Hematopoietic multipotent progenitor cell treated with erythropoietin and hydrocortisone succinate and interleukin-3 and kit ligand, for 6 days (in vitro differentiated cells): ENCODE measurements at places on chromosomes 7 and 10.

- DNase-seq: no peak
Measured at GRCh38 chr10:98486421-98486820, 39.7 kb upstream of the HPS1 start.

DNA sequence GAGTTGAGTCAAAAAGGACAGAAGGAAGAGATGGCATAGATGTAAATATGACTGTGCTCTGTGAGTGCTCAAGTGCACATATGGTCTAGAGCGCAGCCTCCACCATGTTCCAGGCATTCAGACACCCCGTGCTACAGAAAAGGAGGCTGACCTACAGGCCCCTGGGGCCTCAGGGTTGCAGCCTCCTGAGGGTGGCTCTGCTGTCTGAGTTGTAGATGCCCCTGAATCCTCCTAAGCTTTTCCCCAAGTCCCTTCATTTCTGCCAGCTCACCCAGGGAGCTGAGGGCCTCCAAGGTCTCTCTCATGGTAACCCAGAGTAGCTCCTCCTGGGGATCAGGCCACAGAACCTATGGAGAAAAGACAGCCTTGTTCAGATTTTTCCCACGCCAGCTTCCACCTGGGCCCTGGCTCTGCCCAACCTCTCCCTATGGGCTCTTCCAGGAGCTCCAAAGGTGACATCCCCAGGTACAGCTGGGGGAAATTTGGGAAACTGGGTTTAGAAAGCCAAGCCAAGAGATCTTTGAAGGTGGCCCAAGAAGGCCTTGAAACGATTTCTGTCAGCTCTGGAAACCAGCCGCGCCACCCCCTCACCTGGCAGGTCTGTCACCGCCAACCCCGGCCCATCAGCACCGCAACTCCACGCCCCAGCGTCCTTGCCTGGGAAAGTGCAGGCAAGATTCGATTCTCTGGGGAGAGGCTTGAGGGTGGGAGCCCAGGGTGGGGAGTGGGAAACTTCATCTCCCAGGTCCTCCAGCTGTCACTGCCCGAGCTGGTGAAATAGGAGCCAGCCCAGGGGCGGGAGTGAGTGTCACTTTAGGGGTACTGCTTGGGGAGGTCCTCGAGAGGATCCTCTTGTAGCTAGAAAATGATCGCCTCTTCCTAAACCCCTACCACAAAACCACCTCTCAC is 2.4 kb downstream of the ZNF467 start:
- no peak for DNase-seq

DNA sequence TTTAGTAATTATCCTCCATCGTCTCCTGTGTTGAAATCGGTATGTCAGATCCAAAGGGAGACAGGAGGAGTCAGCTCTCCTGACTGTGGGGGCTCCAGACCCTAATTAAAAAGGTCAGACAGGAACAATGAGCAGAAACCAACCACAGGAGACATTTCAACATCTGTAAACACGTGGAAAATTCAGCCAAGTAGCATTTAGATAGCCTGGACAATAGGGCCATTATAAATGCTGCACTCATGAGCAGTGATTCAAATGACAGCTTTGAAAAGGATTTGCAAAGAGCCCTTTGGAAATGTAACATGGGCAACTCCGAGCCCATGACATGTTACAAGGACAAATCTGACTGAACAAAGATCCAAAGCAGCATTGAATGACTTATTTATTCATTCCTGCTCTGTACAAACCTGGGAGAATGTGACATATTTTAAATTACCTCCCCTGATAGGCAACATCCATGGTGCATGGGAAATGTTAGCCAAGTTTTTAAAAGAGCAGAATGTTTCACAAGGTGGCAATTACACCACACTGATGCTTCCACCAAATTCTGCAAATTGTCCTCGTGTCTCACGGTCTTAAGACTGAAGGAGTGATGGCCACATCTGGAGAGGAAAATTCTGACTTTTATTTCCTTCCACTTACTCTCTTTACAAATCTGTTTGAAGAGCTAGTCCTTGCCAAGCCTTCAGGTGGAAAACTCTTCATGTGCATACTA is 113.3 kb upstream of the KMT2E start:
- DNase-seq: no peak

DNA sequence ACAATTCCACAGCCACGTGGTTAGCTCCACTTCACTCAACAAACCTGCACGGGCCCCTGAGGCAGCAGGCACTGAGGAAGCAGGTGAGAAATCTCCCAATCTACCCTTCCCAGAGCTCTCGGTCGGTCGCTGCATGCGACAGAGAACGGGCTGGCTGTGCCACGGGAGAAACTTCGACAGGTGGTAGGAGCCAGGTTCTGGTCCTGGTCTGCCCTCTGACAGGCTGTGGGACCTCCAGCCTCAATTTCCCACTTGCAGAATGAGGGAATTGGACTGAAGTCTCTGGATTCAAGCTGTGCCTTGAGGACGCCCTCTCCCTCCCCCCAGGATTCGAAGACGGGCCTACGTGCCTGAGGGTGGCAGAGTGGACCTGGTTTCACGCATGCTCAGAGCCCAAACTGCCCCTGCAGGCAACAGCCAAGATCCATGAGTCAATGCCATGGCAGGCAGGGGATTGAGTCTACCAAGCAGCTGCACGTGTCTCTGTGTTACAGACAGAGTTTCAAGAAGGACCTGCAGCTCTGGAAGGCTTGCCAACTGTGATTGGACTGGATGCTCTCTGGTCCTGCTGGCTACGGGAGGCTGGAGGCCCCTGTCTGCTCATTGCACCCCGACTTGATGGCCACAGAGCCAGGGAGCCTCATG is 215.0 kb downstream of the USP6NL start:
- no peak for DNase-seq

DNA sequence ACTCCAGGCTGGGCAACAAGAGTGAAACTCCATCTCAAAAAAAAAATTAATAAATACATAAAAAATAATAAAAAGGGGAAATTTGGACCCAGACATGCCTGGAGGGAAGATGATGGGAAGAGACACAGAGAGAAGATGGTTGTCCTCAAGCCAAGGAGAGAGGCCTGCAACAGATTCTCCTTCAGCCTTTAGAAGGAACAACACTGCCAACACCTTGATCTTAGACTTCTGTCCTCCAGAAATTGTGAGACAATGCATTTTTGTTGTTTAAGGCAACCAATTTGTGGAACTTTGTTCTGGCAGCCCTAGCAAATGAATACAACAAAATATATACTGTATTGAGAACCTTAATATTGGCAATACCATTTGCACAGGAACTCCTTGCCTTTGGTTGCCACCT is 180.3 kb upstream of the TNS3 start:
- no peak for DNase-seq

- no peak for DNase-seq
Measured at GRCh38 chr10:48526846-48527505, 77.9 kb downstream of the ARHGAP22 start.

DNA sequence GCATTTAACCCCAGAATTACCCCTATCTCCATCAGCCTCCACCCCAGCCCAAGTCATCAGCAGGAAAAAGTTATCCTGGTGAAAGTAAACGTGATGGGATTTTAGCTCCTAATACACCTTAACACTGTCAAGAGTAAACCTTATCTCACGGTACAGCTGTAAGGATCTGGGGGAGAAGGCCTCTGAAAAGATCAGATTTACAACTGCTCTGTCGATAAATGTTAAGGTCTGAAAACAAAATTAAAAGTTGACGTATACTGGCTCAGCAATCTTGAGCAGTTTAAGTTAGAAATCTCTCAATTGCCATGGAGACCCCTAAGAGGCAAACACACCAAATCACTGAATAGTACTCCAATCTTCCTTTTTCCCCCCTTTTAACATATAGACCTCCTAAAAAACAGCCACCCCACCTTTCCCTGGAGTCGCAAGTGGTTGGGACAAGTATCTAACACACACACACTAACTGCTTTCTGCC is 6.1 kb downstream of the SKAP2 start:
- DNase-seq: peak; percentile 34

GRCh38 chr10:59582780-59583179 is 126.9 kb downstream of the SLC16A9 start:
- no peak for DNase-seq

GRCh38 chr7:103048833-103049232 is 25.8 kb downstream of the FBXL13 start:
- peak; percentile 42 for DNase-seq

DNA sequence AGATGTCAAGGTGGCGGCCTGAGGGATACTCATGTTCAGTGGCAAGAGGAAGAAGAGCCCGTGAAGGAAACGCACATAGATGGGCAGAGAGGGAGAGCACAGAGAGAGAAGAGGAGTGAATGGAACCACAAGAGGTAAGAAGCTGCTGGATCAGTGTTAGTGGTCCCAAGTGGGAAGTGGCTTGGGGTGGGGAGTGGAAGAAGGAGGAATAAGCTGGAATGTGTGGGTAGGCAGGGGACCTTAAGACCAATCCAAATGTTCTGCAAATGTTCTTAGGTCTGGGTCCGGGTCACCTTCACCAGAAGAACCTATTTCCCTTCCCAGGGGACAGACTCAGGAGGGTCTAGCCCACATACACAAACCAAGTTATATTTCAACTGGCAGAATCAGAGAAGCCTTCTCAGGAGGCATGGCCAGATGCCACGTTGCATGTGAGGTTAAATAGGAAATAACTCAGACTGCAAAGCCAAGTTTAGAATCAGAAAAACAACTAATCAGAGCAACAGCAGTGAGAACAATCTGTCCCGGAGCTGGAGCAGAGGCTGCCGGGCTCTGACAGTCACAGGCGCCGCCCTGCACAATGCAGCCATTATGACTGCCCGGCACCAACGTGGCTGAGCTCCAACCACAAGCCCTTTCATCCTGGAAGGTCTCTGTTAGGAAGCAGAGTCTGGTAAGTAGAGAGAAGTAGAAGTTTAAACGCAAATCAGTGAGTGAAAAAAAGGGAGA is 78.6 kb upstream of the ARMC3 start:
- peak; percentile 46 for DNase-seq

DNA sequence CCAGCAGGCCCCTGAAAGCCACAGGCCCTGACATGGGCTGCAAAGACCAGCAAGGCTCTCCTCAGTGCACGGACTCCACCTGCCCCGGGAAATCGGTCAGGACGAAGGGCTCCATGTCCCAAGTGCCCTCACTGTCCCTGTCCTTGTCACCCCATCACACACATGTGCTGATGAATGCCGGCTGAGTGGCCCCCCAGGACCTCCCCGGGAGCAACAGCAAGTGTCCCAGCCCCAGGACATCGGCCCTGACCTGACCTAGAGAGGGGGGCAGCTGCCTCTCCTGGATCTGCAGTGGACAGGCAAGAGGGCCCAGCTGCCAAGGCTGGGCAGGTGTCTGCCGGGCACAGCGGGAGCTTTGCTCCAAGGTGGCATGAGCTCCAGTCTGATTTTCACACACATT is 49.8 kb downstream of the STK32C start:
- DNase-seq: no peak

- no peak for DNase-seq
Measured at GRCh38 chr10:23981520-23982309, 227.2 kb upstream of the KIAA1217 start.

DNA sequence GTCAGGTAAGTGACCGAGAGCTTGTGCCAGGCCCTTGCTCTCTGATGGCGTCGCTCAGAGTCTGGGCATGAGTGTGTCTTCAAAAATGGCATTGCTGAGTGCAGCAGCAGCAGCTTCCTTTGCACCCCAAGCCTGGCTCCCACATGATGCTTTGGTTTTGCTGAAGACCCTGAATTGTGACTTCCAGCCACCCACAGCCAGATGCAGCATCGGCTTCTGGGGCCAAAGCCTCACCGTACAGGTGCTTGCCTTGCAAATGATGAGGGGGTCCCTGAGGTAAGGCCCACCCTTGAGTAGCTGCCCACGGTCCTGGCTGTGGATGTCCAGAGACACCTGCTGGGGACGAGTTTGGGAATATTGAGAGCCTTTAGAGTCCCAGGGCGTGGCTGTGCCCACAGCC is 57.9 kb downstream of the JAKMIP3 start:
- no peak for DNase-seq

GRCh38 chr7:70317356-70317755 is 719.1 kb downstream of the AUTS2 start:
- no peak for DNase-seq

DNA sequence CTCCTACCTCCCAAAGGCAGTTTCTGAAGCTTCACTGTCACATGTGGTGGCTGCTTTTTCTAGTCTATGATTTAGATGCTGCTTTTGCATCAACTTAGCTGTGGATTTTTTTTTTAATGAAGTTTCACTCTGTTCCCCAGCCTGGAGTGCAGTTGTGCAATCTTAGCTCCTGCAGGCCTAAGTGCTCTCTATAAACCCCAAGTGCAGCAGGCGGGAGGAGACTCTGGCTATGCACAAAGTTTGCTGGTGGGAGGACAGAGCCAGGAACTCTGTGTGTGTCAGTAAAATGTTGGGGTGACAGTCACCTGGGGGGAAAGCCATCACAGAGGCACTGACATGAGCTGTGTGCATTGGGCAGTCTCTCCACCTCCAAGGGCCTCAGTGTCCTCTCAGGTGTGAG is 138.8 kb upstream of the FAM20C start:
- DNase-seq: no peak

- no peak for DNase-seq
Measured at GRCh38 chr10:4048236-4048864, 263.3 kb upstream of the KLF6 start.

GRCh38 chr10:71076473-71077142 is 135.8 kb upstream of the UNC5B start:
- DNase-seq: no peak

- no peak for DNase-seq
Measured at GRCh38 chr10:48639632-48640031, 34.8 kb upstream of the ARHGAP22 start.

GRCh38 chr7:97007583-97007861 is 2.2 kb downstream of the DLX6 start:
- no peak for DNase-seq

DNA sequence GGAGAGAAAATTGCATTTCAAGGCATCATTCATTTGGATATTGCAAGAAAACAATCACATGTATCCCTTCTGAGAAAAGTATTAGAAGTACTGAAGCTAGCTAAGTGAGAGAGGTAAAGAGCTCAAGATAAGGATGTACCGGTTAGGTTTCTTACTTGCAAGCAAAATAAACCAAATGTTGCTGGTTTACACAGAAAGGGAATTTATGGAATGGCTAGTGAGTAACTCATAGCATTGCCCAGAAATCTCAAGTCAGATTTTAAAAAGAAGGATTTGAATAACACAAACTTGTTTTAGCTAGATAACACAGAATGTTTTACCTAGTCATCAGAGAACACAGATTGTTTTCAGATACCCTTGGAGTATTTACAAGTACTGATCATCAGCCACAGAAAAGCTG is 30.6 kb downstream of the KLHL7 start:
- DNase-seq: no peak
